ENCODE measurements at places on chromosomes 1 and 21.
A peak's percentile ranks its signal among the peaks of the same experiment; 100 is the strongest.

GRCh38 chr1:966135-966703 is at the start of gene PLEKHN1:
TSS of gene PLEKHN1 (plus strand) at chr1:966482. CDS start at chr1:966532, 50 bp downstream.
- DNase-seq = no peak

DNA sequence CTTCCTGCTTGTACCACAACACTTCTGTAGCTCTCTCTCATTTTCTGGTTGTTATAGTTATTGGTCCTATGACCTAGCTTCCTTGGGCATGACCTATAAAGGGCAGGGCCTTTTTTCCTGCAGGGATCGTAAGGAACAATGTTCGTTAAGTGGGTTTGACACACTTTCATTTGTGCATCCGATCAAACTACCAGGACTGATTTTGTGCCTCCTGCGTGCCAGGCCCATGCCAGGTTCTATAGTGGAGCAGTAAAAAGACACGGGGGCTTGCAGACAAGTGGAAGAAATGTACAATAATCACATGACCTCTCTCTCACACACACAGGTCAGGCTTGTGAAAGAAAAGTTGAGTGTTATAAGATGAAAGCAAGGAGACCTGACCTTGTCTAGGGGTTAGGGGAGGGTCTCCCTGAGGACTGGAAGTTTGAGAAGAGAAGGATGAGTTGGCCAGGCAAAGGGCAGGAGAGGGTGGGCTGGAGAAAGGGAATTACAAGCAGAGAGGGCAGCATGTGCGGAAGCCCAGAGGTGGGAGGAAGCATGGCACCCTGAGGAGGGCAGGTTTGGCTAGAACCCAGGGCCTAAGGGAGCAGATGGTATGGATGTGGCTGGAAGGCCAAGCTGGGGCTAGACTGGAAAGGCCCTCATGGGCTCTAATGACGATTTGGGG is 145.4 kb downstream of the GRIK3 start:
- DNase-seq = no peak

GRCh38 chr1:212612041-212612961 is 3.7 kb downstream of the ATF3 start:
- no peak for DNase-seq

DNA sequence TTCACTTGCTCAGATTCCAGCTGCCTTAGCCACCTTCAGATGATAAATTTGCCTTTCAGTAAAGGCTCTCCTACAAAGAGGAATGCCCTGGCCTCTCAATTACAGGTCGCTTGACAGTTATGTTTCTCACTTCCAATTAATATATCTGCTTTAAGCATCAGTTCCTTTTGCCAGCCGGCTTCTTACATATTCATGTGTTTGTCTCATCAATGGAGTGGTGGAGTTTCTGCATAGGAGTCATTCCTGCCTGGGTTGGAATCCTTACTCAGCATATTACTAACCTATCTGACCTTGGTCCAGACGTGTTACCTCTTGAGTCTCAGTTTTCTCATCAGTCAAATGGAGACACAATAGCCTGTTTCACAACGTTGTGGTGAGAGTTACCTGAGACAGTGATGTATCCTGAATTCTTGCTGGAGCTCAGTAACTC is 9.4 kb upstream of the SESN2 start:
- DNase-seq = no peak

DNA sequence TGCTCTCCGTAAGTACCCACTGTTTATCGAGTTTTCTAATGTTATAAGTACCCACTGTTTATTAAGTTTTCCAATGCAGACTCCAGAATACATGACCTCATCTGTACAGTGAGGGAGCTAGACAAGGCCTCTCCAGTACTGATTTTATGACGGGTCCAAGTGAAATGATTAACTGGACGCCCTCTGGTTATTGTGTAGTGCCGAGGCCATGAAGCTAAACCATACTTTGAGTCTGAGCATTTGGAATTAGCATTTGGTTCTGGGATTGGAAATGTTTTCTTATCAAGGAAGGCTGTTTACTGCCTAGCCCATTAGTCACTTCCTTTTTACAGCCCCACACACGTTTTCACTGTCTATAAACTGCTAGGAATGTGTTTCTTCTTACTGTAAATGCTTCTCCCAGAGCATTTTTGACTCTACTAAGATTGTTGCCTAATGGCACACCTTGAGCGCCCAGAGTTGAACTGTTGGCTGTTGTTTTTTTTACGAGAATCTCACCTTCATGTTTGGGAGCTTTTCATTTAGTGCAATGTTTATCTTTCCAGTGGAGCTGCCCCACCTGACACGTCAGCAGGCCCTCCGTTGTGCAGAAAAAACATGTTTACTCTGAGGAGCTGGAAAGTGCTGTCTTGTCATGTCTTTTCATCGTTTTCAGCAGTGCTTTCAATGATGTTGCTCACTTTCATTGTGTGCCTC is 26.9 kb downstream of the SPATA46 start:
- DNase-seq = no peak

- no peak for DNase-seq
These were observed 102.2 kb downstream of the PHTF1 start for GRCh38 chr1:113657126-113657525.

DNA sequence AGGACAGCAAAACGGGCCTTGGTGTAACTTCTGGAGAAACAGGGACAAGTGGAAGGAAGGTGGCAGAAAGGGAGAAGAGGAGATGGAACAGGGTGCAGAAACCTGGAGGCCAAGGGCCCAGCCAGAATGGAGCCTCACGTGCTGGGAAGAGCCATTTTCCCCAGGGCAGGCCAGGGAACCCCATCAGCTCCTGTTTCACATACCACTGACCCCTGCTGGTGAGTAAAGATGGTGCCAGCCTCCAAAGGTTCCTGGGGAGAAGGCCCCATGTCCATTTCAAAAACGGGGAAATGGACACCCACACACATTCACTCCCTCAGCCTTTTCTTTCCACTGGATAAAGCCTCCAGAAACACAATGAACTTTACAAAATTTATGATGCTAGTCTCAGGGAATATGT is 57.6 kb upstream of the JUN start:
- DNase-seq = no peak

- DNase-seq = no peak
These were observed 497.1 kb downstream of the AGBL4 start for GRCh38 chr1:49526672-49527071.

GRCh38 chr21:33901412-33902288 is 14.0 kb downstream of the ATP5PO start:
- no peak for DNase-seq

GRCh38 chr1:99482286-99482685 is 163.6 kb upstream of the PALMD start:
- no peak for DNase-seq

- DNase-seq = no peak
These were observed 66.7 kb downstream of the CCDC30 start for GRCh38 chr1:42529724-42530181.

- peak; percentile 56 for DNase-seq
These were observed 16.5 kb downstream of the ZNF697 start for GRCh38 chr1:119631433-119632102.
